ENCODE measurements at places on chromosomes 13 and 19.

- no peak for DNase-seq
Observed at GRCh38 chr13:27965740-27966640, 3.1 kb downstream of the CDX2 start.

- no peak for DNase-seq
Observed at GRCh38 chr19:30781047-30781446, 408.9 kb downstream of the ZNF536 start.

- DNase-seq: no peak
Observed at GRCh38 chr19:6232601-6233055, 47.1 kb downstream of the MLLT1 start.

GRCh38 chr13:33323801-33324510, 38.4 kb upstream of the STARD13 start:
- DNase-seq: no peak

GRCh38 chr13:49998714-49999624, 2.1 kb downstream of the TRIM13 start:
- DNase-seq: no peak

DNA sequence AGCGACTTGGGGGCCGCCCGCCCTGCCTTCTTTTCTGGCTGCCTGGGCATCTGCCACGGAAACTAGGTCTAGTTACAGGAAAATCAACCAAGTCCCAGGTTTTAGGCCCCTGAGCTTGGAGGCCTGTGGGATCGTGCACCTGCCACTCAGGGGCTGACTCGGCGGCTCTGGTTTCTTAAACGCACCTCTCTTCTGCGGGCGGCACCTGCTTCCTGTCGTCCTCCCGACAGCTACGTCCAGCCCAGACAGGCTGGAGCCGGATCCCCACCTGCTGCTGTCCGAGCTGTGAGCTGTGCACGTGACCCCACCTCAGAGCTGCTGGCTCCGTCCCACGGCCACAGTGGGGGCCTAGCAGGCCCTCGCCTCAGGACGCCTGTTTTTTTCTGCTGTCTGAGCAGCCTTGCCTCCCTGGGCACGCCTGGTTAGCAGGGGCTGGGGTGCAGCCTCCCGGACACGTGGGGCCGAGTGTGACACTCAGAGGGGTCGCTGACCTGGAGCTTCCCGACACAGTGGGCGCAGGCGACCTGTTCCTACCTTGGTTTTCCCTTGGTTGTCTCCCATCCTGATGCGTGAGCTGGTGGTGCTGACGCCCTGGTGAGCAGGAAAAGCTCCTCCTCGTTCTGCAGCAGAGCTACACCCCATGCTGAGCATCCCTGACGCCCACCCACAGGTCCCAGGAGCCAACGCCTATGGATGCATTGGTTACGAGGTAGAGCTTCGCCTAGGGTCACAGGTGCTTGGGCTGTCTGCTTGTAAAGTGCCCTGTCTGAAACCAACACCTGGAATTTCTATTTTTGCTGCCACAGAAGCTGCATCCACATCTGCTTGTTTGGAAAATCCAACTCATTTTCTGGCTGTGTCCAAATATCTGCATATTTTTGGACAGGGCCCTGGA, 17.5 kb downstream of the TMEM255B start:
- no peak for DNase-seq

DNA sequence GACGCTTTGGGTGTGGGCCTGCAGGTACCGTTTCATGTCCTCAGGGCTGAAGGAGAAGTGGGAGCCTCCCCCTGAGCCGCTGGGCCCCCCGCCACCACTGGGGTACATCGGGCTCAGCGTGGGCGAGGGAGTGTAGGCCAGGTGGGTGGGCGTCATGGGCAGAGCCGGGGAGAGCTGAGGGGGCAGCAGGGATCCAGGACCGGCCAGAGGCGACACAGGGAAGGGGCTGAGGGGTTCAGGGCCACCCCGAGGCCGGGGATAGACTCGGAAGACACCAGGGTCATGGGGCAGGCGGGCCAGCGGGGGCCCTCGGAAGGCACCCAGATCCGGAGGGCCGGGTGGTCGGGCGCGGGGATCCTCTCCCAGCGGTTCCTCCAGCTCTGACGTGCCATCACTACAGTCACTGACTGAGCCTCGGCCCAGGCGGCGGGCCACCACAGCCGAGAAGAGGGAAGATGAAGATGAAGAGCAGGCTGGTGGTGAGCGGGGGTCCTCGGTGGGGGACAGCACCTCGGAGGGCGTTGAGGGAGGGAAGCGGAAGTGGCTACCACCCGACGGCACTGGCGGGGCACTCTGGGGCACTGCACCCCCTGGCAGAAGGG, 5.7 kb downstream of the ERF start:
- no peak for DNase-seq

DNA sequence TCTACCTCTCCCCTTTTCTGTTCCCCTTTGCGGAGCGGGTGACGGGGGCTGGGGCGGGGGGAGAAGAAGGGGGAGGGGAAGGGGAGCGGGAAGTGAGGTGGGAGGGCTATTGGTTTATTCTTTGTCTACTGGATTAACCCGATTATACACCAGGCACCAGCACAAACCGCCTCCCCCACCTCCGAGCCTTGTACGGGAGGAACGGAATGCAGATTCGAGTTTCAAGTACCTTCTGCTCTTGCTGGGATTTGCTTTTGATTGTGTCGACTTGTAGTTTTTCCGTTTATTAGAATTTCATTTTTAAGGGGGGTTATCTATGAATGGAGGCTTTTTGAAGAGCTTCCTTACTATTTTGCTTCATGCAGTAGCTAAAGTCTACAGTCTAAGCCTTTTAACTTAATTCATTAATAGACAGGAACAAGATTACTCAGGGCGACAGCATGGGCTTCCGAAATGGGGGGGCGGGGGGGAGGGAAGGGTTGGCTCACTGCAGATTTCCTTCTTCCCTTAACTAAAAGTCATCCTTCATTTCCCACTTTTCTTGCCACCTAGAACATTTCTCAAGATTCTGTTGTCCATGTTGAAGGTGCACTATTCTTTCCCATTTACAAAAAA, 937 bp upstream of the SPRY2 start:
- no peak for DNase-seq

DNA sequence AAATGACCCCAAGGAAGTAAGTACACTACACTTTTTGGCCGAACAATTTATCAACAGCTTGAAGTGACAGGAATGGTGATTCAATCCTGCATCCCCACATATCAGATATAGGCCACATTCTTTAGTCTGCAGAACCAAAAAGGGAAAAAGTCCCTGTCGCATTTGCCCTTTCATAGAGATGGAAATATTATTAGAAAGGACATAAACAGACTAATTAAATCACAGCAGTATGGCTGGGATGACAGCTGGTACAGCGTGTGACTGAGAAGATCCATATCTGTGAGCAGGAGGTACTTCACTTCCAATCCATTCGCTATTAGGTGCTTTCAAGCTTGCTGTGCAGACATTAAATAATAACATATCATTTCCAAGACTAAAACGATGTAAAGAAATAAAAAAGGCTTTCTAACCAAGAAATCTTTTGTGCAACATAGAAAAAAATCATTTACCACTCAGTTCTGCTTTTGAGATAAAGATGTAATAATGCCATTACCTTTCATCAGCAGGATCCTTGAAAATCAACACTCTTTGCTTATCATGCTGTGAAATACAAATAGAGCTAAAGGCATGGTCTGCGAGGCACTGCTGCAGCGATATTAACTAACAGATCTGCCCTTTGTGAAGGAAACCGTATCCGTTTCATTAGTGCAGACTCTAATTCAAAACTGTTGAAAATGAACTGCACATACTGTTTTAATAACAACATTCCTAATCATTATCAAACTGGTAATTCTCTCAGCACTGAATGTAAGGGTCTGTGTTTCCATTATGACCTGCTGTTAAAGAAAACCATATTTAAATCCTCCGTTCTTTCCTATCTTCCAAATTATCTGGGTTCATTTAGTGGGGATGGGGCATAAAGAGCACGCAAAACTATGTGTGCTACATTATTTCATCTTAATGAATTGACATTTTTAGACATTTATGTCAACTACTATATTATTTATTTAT, 245.6 kb downstream of the DACH1 start:
- DNase-seq: no peak

DNA sequence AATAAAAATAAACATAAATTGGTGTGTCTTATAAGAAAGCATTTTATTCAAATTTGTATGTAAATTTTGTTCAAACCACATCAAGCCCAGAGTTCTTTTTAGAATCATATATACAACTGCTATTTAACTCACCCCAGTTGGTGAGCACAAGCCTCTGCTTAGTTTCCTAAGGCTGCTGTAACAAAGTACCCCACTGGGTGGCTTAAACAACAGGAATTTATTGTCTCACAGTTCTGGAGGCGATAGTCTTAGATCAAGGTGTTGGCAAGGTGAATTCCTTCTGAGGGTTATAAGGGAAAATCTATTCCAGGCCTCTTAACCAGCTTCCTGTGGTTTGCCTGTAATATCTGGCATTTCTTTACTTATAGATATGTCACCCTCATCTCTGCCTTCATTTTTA, 1133.5 kb downstream of the OLFM4 start:
- no peak for DNase-seq

GRCh38 chr19:816500-816857, 5.3 kb downstream of the PLPPR3 start:
- no peak for DNase-seq

GRCh38 chr13:112032186-112032993, 34.6 kb upstream of the SOX1 start:
- DNase-seq: no peak

All from stimulated activated CD4-positive, alpha-beta T cell treated with anti-CD3 and anti-CD28 coated beads, Interleukin-4, amount 100 ng/mL, for 4 hours (primary cell).